ENCODE measurements at places on chromosomes 2 and 18.

GRCh38 chr18:36833120-36833519 lies 4.2 kb downstream of the KIAA1328 start:
- DNase-seq, result no peak

- DNase-seq, result no peak
Measured at GRCh38 chr2:144215701-144216675, 303.9 kb downstream of the ZEB2 start.

DNA sequence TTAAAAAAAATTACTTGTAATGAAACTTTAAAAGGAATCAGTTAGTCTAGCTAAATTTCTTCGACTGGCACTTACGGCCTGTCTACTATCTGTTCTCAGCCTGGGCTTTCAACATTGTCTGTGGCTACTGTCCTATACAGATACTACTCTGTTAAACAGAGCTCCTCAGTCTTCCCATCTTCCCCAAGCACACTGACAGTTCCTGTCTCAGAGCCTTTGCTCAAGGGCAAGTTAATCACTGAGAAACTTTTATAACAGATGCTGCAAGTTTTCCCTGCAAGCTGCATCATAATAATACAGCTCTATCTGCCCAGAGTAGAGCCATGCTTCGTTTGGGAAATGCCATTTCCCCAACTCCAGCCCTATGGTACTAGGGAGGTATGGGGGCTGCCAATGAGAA lies 11.3 kb upstream of the YPEL5 start:
- DNase-seq, result no peak

DNA sequence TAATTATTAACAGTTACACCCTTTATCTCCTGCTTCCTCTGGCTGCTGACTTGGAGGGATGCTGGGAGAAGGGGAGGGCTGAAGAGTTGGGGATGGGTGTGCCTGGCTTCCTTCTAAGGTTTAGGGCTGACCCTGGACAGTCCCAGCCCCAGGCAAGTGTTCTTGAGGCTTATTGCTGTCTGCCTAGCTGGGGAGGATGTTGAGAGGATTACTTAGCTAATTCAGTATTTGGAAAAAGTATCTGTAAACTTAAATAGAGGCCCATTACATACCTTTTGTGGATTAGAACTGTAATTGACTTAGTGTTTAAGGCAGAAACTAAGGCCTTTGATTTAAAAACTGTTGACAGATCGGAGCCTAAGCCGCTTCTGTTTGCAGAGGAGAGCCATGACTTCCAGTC lies 67.6 kb downstream of the AGAP1 start:
- no peak for DNase-seq

- no peak for DNase-seq
Measured at GRCh38 chr2:8796315-8796848, 41.0 kb downstream of the KIDINS220 start.

- DNase-seq, result no peak
Measured at GRCh38 chr18:46156124-46156745, 52.0 kb downstream of the HAUS1 start.

DNA sequence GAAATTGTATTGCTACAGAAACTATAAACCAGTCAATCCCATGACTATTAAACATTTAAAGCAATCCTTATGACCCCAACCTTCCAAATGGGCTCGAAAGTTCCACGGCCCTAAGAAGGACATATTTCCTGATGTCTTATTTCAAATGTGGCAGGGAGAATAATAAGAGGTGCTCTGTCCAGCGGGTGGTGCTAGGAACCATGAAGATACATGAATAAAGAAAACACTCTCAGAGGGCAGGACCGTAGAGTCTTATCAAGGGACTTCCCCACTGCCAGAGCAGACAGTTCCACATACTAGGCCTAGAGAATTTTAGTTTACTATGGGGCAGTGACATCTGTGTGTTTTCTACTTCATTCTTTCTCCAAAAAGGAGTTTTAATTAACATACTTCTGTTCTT lies 187.1 kb upstream of the PIK3C3 start:
- DNase-seq, result peak; percentile 23

- no peak for DNase-seq
Measured at GRCh38 chr2:100990166-100990565, 11.9 kb upstream of the RPL31 start.

DNA sequence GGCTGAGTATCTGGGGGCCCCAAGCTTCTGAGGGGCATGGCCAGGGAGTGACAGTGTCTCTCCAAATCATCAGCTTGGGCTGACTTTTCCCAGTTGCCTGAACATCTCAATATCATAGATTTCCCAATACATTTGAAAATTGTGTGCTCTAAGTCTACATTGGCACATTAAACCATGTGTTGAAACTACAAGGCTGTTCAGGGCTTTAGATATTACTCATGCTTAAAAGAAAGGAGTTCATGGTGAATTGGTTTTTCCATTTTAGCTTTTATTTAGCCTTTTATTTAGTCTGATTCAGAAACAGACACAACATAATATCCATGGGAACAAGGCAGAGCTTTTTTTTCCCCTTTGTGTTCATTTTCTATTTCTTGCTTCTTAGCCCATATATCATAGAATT lies 49.9 kb upstream of the GALR1 start:
- DNase-seq, result no peak

- peak; percentile 54 for DNase-seq
Measured at GRCh38 chr2:126527836-126528490, 128.0 kb upstream of the GYPC start.

- DNase-seq, result peak; percentile 43
Measured at GRCh38 chr2:103159018-103159417, 397.2 kb downstream of the TMEM182 start.

DNA sequence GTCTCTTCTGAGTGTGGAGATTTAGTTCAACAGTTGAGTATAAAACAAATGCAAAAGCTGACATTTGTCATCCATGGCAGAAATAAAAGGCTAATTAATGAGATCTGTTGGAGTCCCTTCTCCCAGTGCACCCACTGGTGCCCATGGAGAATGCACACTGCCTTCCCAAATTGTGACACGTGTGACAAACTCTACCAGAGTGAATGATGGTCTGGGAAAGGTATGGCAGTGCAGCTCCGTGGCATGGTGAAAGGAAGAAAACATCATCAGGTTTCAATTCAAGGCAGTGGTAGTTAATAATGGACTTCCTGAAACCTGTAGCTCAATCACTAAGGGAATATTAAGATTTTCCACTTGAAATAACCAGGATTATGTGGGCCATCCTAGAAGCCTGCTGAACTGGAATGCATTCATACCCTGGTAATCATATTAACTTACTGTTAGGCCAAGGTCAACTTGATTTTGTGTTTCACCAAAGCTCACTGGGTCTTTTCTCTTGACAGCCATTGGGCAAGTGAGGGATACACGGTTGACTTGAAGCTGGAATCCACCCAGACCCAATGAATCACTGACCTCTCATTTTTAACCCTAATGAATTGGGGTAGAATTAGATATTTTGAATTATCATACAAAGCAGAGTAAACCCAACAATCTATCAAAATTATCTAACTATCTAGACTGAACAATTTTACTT lies 167.6 kb downstream of the AFF3 start:
- DNase-seq, result no peak

- DNase-seq, result no peak
Measured at GRCh38 chr2:179715871-179716270, 145.5 kb downstream of the ZNF385B start.

- no peak for DNase-seq
Measured at GRCh38 chr2:12363138-12363537, 353.6 kb upstream of the TRIB2 start.

Measured in NCI-H526 (cell line).